ENCODE measurements at places on chromosomes 6 and 20.

DNA sequence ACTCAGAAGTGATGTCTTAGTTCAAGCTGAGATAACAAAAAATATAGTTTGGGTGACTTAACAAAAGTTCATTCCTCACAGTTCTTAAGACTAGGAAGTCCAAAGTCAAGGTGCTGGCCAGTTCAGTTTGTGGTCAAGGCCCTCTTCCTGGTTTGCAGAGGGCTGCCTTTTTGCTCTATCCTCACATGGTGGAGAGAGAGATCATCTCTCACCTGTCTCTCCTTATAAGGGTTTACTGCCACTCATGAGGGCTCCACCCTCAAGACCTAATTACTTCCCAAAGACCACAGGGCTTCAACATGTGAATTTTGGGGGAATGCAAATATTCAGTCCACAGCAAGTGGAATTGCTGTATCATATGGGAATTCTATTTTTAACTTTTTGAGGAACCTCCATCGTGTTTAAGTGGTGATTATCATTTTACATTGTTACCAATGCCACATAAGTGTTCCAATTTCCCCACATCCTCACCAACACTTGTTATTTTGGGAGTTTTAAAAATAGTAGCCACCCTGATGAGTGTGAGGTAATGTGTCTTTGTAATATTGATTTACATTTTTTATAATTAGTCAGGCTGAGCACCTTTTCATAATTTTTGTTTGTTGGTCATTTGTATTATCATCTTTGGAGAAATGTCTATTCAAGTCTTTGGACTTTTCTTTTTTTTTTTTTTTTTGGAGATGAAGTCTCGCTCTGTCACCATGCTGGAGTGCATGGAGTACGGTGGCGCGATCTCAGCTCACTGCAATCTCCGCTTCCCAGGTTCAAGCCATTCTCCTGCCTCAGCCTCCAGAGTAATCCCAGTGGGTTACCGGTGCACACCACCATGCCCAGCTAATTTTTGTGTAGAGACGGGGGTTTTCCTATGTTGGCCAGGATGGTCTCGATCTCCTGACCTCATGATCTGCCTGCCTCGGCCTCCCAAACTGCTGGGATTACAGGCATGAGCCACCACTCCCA, 112.2 kb downstream of the SESN1 start:
- DNase-seq: no peak

GRCh38 chr6:108565893-108566292, 5.2 kb downstream of the FOXO3 start:
- no peak for DNase-seq

DNA sequence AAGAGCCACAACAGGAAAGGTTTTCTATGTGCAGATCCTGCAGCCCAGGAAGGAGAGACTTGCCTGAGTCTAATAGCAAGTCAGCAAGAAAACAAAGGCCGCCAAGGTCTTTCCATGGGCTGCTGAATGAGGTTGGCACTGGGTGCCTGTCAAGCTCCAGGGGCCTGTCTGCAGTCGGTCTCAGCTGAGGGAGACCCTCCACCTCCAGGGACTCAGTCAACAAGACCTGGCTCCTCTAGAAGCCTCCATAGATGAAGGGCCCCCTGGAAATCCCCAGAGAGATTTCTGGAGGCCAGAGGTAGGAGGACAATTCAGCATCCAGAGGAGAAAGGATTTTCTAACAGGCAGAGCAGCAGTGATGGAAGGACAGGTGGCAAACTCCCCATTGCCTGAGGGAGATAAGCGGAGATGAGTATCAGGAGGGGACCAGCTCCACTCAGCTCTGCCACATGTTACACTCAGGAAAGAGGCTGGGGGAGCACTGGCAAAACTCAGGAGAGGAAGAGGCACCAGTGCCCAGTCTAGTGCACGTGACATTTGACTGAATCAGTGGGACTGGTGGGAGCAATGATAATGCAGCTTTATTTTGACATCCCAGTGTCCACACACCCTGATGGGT, 33.5 kb upstream of the FKBP1A start:
- no peak for DNase-seq

DNA sequence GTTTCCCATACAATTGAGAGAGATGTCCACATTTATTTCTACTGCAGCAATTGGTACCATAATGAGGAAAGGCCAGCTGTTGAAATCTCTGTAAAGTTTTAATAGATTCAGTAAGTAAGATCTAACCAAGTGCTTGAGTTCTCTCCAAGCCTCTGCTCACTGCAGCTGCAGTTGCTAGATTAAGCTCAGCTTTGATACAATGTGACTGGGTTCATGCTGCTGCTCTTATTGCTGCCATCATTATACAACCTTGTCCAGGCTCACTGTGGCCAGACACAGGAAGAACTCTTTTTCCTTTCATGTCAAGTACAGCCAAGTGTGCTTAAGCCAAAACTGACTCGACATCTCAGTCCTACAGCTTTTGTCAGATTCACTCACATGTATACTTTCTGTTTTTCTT, 423.5 kb downstream of the GJA1 start:
- no peak for DNase-seq

DNA sequence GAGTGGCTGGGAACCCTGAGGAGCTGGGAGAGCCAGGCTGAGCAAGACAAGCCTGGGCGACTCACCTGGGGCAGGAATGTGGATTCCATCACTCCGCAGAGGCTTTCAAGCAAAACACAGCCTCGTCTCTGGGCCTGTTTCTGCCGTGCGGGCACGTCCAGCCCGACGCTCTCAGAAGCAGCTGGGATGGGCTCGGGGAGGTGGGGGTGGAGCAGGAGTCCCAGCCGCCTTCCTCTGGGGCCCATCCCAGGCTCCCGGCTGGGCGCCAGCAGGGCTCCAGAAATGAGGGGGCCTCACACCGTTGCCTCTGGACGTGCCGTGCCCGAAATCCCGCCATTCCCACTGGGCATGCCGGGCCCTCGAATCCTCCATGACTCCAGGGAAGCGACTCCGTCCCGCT, 8.7 kb upstream of the RPS21 start:
- no peak for DNase-seq

- DNase-seq: no peak
Measured at GRCh38 chr20:32518593-32519380, 66.3 kb downstream of the NOL4L start.

- no peak for DNase-seq
Measured at GRCh38 chr6:110482774-110483400, 6.5 kb upstream of the SLC22A16 start.

GRCh38 chr6:33028220-33028849, 18.9 kb upstream of the HLA-DOA start:
- peak; percentile 36 for DNase-seq

DNA sequence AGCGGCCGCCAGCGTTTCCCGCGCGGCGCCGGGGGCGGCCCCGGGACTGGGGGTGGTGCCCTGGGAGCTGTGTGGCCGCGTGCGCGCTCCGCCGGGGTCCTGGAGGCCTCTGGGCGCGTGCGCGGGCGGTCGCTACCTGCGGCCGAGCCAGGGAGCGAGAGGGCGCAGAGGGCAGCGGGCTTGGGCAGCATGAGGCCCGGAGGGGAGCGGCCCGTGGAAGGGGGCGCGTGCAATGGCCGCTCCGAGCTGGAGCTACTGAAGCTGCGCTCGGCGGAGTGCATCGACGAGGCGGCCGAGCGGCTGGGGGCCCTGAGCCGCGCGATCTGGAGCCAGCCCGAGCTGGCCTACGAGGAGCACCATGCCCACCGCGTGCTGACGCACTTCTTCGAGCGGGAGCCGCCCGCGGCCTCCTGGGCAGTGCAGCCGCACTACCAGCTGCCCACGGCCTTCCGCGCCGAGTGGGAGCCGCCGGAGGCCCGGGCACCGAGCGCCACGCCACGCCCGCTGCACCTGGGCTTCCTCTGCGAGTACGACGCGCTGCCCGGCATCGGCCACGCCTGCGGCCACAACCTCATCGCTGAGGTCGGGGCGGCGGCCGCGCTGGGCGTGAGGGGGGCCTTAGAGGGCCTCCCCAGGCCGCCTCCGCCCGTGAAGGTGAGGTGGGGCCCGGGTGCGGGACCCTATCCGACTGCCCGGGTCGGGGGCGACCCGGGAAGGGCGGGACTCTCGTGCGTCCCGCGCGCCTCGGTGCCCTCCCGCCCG, at the start of gene PM20D2:
Gene PM20D2 (plus strand): TSS at position 100 of the 762 bp plus-strand sequence. CDS start 90 bp downstream, at position 190.
- DNase-seq: no peak

- DNase-seq: no peak
Measured at GRCh38 chr6:135575629-135576028, 78.1 kb upstream of the AHI1 start.

GRCh38 chr6:130838951-130839350, 11.7 kb downstream of the SMLR1 start:
- no peak for DNase-seq

GRCh38 chr20:19840111-19840710, 82.2 kb downstream of the RIN2 start:
- no peak for DNase-seq

DNA sequence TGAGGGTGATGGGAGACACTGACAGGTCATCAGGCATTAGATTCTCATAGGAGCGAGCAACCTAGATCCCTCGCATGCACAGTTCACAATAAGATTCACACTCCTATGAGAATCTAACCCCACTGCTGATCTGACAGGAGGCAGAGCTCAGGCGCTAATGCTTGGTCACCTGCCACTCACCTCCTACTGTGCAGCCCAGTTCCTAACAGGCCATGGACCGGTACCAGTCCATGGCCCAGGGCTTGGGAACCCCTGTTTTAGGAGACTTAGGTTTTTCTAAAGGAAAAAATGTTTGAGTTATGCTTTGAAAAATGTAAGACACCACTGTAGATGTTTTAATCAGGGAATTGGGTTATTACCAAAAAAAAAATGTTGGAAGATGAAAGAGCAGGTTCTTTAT, 6.7 kb downstream of the HLA-E start:
- no peak for DNase-seq

- no peak for DNase-seq
Measured at GRCh38 chr6:88619951-88620350, 343.5 kb downstream of the RNGTT start.

GRCh38 chr6:83962582-83962981, 71.0 kb upstream of the MRAP2 start:
- DNase-seq: peak; percentile 77

- no peak for DNase-seq
Measured at GRCh38 chr6:139296927-139297326, 5.1 kb upstream of the TXLNB start.

DNA sequence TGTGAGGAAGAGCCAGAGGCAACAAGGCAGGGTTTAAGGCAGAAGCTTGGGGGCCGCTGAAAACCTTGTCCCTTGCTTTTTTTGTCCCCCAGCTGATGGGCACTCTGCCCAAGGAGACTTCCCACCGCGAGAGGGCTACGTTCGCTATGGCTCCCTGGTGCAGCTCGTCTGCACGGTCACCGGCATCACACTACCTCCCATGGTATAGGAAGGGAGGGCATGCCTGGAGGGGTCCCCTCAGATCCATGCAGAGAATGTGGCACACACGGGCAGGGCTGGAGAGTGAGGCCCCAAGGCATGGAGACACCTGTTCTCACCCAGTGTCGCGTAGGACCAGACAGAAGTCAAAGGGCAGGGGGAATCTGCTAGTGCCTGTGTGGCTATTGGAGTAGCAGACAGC, 5.8 kb upstream of the MATN4 start:
- no peak for DNase-seq

- no peak for DNase-seq
Measured at GRCh38 chr6:29655658-29656057, 1.2 kb upstream of the MOG start.

DNA sequence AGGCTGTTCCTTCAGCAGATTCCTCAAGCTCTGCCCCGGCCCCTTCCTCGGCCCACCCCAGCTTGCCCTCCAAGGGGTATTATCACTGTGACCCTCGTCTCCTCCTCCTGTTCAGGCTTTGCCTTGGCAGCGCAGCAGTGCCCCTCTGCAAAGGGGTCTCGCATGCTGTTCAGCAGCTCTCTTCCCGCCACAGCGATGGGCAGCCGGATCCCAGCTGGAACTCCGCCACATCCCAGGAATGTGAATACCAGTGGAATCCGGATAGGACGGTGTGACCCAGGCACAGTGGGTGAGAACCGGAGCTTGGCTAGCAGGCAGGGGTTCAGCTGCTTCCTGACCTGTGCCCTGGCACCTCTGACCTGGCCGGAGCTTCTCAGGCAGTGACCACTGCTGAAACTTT, 52.9 kb downstream of the RNASET2 start:
- DNase-seq: no peak

DNA sequence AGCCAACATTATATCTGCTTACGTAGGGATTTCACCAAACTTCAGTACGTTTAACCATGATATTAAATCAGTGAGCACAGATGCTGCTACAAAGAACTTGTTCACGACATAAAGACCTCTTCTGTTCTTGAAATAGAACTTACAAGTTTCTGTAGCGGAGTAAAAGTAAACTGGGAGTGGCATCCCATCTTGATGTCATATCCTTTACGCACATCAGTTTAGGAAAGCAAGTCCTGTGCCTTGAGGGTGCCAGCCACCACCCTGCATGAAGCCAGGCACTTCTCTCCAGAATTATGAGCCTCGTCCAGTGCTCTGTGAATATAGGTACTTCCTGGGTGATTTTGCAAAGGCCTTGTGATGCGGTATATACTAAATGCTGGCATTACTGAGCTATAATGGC, 122.6 kb downstream of the BTBD3 start:
- DNase-seq: no peak

GRCh38 chr6:37648465-37649330, 49.0 kb downstream of the MDGA1 start:
- DNase-seq: no peak

GRCh38 chr6:156735751-156736150, 41.4 kb upstream of the ARID1B start:
- DNase-seq: no peak

GRCh38 chr6:82370788-82371187, 7.2 kb downstream of the TPBG start:
- DNase-seq: no peak

DNA sequence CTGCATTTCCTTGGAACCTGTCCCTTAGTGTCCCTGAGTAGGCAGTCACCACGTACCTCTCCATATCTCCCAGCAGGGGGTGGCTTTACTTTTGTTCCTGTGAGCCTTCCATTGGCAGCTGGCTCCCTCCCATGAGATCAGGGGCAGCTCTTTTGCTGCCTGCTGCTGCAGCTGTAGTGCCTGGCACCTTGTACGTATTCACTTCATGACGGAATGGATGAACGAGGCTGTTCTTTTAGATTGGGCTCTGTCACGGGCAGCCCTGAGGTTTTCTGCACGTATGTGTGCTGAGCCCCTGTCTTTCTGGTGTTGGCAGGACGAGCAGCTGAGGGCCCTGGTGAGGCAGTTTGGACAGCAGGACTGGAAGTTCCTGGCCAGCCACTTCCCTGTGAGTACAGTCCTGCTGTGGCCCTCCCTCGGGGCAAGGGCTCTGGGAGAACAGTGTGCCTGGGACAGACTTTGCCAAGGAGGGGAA, 14.6 kb downstream of the MYBL2 start:
- DNase-seq: peak; percentile 21

Measured in GM12878 (cell line).